Right lung (tissue), 10 donors: ENCODE measurements at places on chromosomes 6 and 20.

- DNase-seq: no peak
These were observed 270.7 kb upstream of the RGS17 start for GRCh38 chr6:153401751-153402150.

DNA sequence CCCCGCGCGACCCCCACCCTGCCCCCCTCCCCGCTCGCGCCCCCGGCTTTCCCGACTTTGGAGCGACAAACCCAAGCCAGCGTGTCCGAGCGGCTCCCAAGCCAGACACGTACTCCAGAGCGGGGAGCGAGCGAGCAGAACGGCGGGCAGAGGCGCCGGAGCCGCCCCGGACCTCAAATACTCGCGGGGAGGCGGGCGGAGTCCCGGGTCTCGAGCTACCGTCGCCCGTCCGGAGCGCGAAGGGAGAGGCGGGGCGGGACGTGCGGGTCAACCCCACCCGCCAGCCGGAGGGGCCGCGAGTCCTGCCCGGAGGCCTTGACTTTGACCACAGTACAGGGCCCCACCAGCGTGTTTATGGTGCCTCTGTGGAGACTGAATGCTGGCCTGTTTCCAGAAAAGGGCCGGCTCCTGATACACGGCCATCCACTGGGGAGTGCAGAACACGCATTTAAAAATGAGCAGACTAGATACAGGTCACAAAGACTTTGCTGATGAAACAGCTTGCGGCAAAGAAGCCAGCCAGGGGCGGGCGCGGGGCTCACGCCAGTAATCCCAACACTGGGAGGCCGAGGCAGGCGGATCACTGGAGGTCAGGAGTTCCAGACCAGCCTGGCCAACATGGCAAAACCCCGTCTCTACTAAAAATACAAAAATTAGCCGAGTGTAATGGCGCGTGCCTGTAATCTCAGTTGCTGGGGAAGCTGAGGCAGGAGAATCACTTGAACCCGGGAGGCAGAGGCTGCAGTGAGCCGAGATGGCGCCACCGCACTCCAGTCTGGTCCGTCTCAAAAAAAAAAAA, at the start of gene SERPINB6:
Gene SERPINB6, minus strand, starts transcription at position 148 of the 799 bp plus-strand sequence. CDS start 12,235 bp downstream, outside the sequence.
- DNase-seq: peak; percentile 88

GRCh38 chr6:5085648-5086293, 630 bp downstream of the PPP1R3G start:
- peak; percentile 59 for DNase-seq

- DNase-seq: no peak
These were observed 6.9 kb downstream of the GRM4 start for GRCh38 chr6:34138914-34139510.

DNA sequence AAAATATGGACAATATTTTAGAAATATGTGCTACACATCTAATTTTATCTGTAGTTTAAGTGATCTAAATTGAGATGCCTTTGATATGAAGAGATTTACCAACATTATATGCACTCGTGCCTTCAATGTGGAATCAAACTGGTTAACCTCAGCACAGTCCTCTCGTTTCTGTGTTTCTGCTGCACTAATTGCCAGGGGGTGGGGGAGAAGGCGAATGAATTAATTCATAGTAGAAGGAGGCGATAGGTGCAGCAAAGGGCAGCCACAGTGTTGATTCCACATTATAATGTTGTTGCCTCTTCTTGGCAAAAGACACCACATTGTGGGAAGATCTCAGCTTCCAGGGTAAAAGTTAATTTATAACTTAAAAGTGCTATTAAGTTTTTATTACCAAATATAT, 161.6 kb downstream of the QKI start:
- no peak for DNase-seq

DNA sequence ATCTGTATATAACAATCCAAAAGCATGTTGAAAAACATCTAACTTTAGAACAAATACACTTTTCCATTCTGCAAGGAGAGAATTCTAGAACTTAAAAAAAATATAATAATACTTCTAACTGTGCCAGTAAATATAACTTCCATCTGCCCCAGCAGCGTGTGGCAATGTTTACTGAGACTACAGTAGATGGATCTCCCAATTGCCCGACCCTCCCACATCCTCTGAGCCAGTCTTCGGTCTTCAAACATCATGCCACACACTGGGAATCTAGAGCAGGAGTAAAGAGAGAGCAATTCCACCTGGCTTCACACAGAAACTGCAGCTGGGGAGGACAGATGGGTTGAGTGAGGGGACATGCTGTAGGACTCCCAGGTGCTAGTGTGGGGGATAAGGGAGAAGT, 121.3 kb upstream of the NHSL1 start:
- no peak for DNase-seq

GRCh38 chr6:3230256-3230882, 2.9 kb upstream of the TUBB2B start:
- DNase-seq: no peak

DNA sequence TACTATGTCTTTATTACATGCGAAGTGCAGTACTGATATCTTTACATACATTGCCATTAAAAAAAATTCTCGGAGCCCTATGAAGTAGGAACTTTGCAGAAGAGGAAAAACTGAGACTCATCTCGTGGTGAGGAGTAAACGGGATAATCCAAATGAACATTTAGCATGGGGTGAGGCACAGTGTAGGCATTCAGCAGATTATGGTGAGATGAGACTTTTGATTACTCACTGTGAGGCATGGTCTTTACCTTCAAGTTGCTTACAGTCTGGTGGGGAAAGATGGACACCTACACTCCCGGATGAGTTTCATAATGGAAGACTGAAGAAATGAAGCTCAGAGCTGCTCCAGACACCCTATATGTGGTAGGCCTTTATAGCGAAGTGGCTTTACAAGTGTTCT, 1.4 kb downstream of the RPRD1B start:
- DNase-seq: no peak

DNA sequence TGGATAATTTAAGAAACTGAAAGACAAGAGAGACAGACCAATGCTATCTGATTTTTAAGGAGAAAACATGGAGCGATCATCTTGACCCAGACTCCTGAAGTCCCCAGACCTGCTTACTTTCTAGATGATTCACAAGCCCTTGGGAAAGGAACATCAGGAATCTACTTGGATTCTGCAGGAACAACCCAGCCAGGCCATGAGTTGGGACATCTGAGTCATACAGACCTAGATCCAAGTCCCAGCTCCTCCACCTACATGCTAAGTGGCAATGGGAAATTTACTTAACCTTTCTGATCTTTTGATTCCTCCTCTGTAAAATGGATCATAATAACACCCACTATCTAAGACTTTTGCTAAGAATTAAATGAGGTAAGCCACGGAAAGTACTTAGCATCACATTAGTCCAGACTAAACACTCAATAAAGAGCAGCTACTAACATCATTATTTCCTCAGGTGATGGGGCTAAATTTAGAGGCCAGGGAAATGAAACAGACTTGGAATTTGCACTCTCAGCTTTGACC, 61.0 kb upstream of the MAFB start:
- DNase-seq: no peak

DNA sequence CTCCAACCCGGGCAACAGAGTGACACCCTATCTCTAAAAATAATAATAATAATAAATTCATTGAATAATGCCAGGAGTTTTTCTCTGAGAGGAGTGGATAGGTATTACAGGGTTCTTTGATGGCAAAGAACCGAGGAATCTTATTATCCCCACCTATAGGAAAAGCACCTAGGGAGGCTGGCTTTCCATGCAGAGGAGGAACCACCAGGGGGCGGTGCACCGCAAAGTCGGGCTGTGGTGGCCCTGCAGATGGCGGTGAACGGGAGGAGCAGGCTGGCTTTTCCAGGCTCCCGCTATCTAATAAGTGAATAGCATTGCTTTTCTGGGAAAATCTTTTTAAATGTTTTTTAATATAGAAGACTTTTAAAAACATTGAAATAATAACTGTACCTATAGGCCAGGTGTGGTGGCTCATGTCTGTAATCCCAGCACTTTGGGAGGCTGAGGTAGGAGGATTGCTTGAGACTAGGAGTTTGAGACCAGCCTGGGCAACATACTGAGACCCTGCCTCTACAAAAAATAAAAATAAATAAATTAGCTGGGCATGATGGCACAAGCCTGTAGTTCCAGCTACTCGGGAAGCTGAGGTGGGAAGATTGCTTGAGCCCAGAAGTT, 864.2 kb downstream of the KIF16B start:
- DNase-seq: no peak

GRCh38 chr6:13009461-13009860, 292.9 kb downstream of the PHACTR1 start:
- no peak for DNase-seq

GRCh38 chr20:58431134-58431533, 42.1 kb downstream of the VAPB start:
- DNase-seq: no peak

DNA sequence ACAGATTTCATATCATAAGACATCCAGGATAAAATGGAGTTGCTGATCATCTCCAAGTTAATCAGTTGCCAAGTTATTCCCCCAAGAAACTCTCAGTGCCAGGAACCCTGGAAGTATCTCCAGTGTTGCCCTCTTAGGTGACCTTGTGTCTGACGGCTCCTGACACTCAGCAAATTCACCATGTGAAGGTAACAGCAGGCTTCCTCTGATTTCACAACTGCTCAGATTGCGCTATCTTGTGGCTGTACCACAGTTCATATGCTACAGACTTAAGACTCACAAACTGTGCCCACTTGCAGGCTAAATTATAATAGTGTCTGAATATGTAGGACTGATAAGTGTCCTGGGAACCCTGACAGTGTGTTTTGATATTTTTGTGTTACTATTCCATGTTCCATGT, 186.6 kb upstream of the OPRM1 start:
- DNase-seq: no peak

GRCh38 chr6:21147995-21148394, 445.6 kb upstream of the SOX4 start:
- DNase-seq: no peak

GRCh38 chr20:54416770-54417169, 58.6 kb upstream of the DOK5 start:
- DNase-seq: no peak

DNA sequence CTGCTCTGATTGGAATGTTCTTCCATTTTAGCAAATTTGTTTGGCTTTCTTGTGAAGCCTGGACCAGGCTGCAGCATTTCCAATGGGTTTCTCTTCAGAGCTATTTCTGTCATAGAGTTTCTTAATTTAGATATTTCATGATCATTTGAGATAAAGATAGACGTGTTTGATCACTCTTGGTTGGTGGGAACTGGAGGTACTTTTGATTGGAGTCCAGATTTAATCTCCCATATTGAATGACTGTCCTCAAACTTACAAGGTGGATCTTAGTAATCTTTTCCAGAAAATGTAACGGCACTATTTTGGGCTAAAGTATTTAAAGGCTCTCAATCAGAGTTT, 29.2 kb downstream of the RNF144B start:
- no peak for DNase-seq

DNA sequence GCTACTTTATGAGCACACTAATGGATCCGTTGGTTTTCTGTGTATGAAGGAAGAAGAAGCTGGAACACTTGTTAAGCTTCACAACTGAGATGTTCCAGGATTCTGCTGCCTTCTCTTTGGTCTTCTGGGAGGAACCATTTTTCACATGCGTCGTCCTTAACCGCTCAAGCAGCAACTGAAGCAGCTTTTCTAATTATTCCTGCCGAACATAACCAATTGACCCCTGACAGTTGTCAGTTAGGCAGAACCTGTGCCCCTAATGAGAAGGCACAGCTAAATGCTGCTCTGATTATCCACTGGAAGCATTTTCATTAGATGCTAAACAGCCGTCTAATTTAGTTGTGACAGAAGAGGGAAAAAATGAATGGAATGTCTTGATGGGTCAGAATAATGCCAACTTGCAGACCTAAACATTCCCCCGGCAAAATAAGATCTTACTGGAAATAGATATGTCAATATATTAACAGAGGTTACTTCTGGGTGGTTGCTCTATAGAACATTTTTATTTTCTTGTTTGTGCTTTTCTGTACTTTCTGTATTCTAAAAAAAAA, 85.0 kb upstream of the SMLR1 start:
- no peak for DNase-seq

DNA sequence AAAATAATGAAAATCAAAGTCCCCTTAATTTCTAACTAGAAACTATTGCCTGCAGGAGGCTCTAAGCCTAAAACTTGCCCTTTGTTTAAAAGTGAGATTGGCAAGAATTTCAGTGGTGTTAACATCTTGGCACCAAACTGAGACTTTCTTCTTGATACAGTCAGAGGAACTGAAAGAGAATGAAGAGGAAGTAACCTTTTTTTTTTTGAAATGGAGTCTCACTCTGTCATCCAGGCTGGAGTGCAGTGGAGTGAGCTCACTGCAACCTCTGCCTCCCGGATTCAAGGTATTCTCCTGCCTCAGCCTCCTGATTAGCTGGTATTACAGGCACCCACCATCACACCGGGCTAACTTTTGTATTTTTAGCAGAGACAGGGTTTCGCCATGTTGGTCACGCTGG, 3.6 kb downstream of the DOP1A start:
- no peak for DNase-seq

GRCh38 chr6:40888456-40888990, 150.5 kb downstream of the UNC5CL start:
- DNase-seq: no peak

DNA sequence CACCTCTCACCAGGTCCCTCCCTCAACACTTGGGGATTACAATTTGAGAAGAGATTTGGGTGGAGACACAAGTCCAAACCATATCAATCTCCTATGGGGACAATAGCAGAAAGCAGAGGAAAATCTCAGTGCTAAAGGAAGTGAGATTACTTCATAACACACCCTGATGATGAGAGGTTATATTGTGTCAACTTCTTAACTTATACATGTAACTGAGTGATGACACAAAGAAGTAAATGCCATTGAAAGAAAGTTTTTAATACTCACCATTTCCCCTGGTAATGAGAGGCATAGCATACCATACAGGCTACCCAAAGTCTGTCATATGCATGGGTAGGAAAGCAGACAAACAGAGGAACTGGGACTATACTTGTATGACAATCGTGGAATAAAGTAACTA, 137.2 kb downstream of the MMUT start:
- DNase-seq: no peak

GRCh38 chr6:150800674-150801314, 64.7 kb upstream of the MTHFD1L start:
- peak; percentile 47 for DNase-seq

GRCh38 chr6:52547647-52548352, 29.1 kb downstream of the TRAM2 start:
- DNase-seq: no peak

GRCh38 chr6:52155791-52156576, 30.2 kb upstream of the IL17A start:
- no peak for DNase-seq

- DNase-seq: no peak
These were observed 21.6 kb downstream of the DSE start for GRCh38 chr6:116392132-116393013.

GRCh38 chr6:130708338-130708737, 118.9 kb upstream of the SMLR1 start:
- DNase-seq: no peak

- DNase-seq: no peak
These were observed 15.9 kb downstream of the MAP1LC3A start for GRCh38 chr20:34574426-34574825.
